ENCODE measurements at places on chromosomes 1 and 21. TPM values are rescaled to one million over a fixed set of nuclear protein-coding genes. Genes with fewer than 3 reads are reported as not detected.
A peak's percentile ranks its signal among the peaks of the same experiment; 100 is the strongest.

DNA sequence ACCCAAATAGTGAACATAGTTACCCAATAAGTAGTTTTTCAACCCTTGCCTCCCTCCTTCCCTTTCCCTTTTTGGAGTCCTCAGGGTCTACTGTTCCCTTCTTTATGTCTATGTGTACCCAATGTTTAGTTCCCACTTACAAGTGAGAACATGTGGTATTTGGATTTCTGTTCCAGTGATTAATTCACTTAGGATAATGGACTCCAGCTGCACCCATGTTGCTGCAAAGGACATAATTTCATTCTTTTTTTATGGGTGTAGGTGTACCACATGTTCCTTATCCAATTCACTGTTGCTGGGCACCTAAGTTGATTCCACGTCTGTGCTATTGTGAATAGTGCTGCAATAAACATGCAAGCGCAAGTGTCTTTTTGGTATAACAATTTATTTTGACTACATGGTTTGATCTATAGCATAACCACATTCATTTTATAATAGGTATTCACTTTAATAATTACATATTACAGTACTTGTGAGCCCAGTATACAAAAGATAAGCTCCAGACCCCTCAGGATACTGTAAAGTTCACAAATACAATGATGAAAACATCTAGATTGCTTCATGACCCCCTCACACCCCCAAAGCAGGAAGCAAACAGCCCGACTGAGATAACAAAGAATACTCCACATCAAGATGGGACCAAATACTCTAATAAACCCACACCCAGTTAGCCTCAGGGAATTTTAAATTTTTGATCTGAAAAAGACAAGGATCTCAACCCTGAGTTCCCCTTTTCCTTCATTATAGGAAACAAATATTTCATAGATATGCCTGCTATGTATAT lies 45.3 kb downstream of the PUM1 start:
- H3K4me3 ChIP-seq = no peak overlapping the region
- peak overlapping the region; percentile 49 for H3K27ac ChIP-seq

GRCh38 chr1:34694383-34694782 lies 60.5 kb upstream of the GJB5 start:
- H3K27me3 ChIP-seq = peaks cover 53% of the 10 kb centered on the region
- H3K4me1 ChIP-seq = no peaks in the 10 kb centered on the region
- no peak overlapping the region for H3K27ac ChIP-seq
- no peak for DNase-seq

GRCh38 chr1:179708434-179709195 lies 34.5 kb upstream of the FAM163A start:
- no peaks in the 10 kb centered on the region for H3K36me3 ChIP-seq
- H3K4me1 ChIP-seq = no peaks in the 10 kb centered on the region

- no peaks in the 10 kb centered on the region for H3K36me3 ChIP-seq
- no peak overlapping the region for H3K4me3 ChIP-seq
- no peak for DNase-seq
- H3K4me1 ChIP-seq = peaks cover 11% of the 10 kb centered on the region
- H3K27me3 ChIP-seq = no peaks in the 10 kb centered on the region
Measured at GRCh38 chr1:154463512-154463990, 38.5 kb upstream of the TDRD10 start.

DNA sequence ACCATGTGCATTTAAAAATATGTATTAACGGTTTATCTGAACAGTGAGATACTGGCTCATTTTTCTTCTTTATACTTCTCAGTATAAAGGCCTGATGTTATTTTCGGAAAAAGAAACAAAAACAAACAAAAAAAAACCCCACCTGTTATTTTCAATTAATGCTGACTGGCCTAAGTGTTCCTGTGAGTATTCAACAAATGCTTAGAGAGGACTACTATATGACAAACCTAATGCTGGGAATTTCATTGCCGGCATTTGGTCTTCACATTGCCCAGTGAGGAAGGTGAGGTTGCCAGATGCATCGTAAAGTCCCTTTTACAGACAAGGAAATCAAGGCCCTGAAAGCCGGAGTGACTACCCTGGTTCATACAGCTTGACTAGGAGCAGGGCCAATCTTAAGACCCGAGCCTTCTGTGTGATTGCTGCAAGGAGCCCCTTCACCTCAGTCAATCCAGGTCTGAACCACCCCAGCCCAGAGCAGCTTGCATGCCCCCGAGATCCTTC lies 599 bp downstream of the MRPL24 start:
- H3K36me3 ChIP-seq = peaks cover 30% of the 10 kb centered on the region
- no peak for DNase-seq
- H3K27ac ChIP-seq = peak overlapping the region; percentile 98
- H3K4me1 ChIP-seq = peaks cover 30% of the 10 kb centered on the region

- no peaks in the 10 kb centered on the region for H3K4me1 ChIP-seq
- DNase-seq = no peak
- no peak overlapping the region for H3K27ac ChIP-seq
- H3K4me3 ChIP-seq = no peak overlapping the region
- H3K36me3 ChIP-seq = peaks cover 22% of the 10 kb centered on the region
Measured at GRCh38 chr21:36828891-36829515, 130.1 kb downstream of the SIM2 start.

- H3K27ac ChIP-seq = no peak overlapping the region
- no peaks in the 10 kb centered on the region for H3K27me3 ChIP-seq
- H3K4me1 ChIP-seq = no peaks in the 10 kb centered on the region
- no peak for DNase-seq
- H3K4me3 ChIP-seq = no peak overlapping the region
Measured at GRCh38 chr1:206449565-206449964, 20.7 kb upstream of the IKBKE start.

DNA sequence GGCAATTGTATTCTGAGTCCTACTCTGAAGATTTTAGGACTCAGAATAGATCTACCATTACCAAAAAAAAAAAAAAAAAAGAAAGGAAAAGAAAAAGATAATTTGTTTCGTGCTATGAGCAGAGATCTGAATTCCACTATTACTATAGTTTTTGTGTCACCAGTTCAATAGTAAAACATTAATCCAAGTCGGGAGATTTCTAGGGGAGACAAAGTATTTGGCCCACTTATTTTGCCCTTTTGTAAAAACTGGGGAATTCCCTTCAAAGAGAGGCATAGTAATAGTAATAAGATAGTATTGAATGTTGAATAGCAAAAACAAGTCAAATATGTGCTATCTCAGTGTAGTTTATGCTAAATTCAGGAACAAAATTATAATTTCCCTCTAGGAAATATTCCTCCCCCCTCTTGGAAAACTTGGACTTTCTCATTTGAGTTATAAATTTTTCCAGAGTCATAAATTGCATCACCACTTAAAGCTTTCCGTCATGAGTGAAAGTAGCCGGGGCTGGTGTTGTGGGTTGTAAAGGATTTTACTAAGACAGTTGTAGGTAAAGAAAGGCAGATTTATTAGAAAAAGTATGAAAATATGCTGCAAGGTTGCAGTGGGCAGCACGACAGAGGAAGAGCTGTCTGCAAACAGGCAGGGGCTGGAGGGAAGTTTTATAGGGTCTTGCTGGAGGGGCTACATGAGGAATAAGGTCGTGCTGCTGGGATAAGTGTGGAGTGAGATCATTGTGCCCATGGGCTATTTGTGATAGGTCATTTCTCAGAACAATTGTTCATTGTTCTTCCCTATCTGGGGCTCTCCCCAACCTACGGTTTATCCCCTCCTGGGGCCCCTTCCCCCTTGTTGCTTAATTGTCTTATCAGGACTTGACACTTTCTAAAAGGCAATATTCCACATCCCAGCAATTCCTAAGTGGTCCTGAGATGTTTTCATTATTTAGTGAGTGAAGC lies 1009.9 kb downstream of the PLA2G4A start:
- no peak overlapping the region for H3K27ac ChIP-seq
- H3K27me3 ChIP-seq = no peaks in the 10 kb centered on the region
- no peak overlapping the region for H3K4me3 ChIP-seq
- no peak for DNase-seq
- H3K36me3 ChIP-seq = no peaks in the 10 kb centered on the region

LYST gene
- 64.4 TPM for polyA plus RNA-seq

GRCh38 chr21:41726058-41726558 lies 40.7 kb downstream of the RIPK4 start:
- peaks cover 17% of the 10 kb centered on the region for H3K36me3 ChIP-seq
- no peak overlapping the region for H3K27ac ChIP-seq
- DNase-seq = no peak
- peaks cover 6% of the 10 kb centered on the region for H3K4me1 ChIP-seq
- H3K27me3 ChIP-seq = peaks cover 68% of the 10 kb centered on the region

GRCh38 chr1:198246337-198246736 lies 89.5 kb downstream of the NEK7 start:
- H3K4me1 ChIP-seq = peaks cover 16% of the 10 kb centered on the region
- H3K27me3 ChIP-seq = no peaks in the 10 kb centered on the region
- H3K36me3 ChIP-seq = peaks cover 7% of the 10 kb centered on the region
- no peak overlapping the region for H3K4me3 ChIP-seq
- no peak overlapping the region for H3K27ac ChIP-seq
- DNase-seq = no peak

DNA sequence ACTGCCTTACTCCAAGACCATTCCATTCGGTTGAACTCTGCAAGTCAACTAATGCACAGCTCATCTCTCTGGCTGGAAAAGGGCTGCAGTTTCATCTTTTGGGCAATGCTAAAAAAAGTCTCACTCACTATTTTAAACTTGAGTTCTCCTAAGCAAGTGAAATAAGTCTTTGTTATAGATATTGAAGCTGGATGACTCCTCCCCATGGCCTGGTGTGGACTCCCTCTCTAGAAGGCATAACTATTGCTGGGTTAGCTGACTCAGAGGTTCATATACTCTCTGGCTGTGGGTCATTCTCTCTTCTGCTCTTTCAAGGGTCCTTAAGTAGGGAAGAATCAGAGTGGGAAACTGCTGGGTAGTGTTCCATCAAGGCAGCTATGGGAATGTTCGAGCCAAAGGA lies 88.0 kb downstream of the XCL2 start:
- peaks cover 9% of the 10 kb centered on the region for H3K27me3 ChIP-seq
- no peaks in the 10 kb centered on the region for H3K36me3 ChIP-seq
- no peak overlapping the region for H3K4me3 ChIP-seq
- DNase-seq = no peak
- H3K4me1 ChIP-seq = no peaks in the 10 kb centered on the region

Data from naive B cell (primary cell).